ENCODE measurements at places on chromosomes 3 and 15.

DNA sequence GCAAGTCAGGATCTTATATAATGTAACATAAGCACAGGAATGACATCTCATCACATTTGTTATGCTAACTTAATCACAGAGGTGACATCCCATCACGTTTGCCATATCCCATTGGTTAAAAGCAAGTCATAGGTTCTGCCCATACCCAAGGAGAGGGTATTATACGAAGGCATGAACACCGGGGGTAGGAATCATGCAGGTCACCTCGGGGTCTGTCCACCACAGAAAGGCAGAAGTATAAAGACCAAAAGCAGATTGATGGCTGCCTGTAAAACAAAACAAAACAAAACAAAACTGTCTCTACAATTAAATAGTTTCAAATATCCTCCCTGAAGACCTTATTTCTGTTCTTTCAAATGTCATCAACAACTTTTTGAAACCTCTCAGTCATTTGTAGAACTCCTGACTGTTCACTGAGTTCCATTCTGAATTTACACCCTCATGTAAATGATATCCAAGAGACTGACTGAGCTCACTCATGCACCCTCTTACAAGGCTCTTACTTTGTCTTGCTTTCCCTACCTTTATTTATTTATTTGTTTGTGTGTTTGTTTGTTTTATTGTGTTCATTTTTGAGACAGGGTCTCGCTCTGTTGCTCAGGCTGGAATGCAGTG lies 22.7 kb upstream of the ZNF639 start:
- no peak for DNase-seq

GRCh38 chr3:103440539-103441203 lies 1005.9 kb downstream of the ZPLD1 start:
- peak; percentile 7 for DNase-seq

- no peak for DNase-seq
These were observed 243.8 kb downstream of the ZNF621 start for GRCh38 chr3:40768536-40768935.

- peak; percentile 88 for DNase-seq
These were observed 45.9 kb upstream of the LMCD1 start for GRCh38 chr3:8455526-8456411.

GRCh38 chr15:82165948-82166376 lies 96.6 kb downstream of the EFL1 start:
- peak; percentile 22 for DNase-seq

DNA sequence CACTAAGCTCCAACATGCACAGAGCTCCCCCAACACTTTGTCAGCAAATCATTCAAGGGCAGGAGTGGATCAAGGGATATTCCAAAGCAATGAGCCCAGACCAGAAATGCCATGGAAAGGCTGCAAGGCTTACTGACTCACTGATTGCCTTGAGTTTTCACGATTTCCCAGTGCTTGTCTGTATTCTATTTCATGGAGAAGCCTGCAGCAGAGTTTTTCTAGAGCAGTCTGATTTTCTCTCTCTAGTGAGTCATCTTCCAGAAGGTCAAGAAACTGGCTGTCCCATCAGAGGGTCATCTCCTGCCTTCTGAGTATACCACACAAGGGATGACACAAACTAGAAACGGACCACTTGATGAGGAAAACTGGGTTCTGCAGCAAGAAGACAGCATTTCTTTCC lies 16.5 kb downstream of the LMCD1 start:
- DNase-seq = peak; percentile 58

DNA sequence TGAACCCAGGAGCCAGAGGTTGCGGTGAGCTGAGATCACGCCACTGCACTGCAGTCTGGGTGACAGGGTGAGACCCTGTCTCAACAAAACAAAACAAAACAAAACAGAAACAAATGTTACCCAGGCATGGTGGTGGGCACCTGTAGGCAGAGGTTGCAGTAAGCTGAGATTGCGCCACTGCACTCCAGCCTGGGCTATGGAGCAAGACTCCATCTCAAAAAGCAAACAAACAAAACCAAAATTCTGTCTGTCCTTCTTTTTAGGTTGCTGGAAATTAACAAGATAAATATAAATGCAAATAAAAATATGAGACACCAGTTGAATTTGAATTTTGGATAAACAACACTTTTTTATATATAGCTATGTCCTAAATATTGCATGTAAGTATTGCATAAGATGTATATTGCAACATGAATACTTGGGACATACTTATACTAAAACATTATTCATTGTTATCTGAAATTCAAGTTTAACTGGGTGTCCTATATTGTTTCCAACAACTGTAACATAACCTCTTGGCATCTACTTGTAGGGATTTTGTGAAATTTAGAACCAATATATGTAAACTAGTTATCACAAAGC lies 4.7 kb upstream of the CEP97 start:
- no peak for DNase-seq

DNA sequence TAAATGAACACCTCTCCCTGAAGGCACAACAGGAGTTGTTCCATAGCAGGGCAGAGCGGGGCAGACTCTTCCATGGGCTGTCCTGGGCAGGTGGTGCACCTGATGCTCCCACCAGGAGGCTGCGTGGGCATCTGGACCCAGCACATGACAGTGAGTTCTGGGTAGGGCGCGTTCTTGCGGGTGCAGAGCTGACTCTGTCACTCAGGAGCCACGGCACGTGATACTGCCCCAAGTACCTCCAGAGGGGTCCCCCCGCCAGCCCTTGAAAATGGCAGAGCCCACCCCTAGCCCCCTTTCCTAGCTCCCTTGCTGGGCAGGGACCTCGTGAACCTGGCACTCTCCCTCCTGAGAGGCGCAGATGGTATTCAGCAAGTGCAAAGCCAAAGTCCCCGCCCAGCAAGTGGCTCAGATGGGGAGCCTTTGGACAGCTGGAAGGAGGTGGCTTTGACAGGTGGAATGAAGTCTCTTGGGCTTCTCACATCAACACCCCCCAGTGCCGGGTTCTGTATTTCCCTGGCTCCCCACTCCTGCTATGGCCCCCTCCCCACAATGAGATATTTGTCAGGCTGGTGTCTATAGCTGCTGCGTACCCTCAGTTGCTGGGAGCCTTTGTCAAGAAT lies 172.1 kb downstream of the TBC1D2B start:
- DNase-seq = no peak

DNA sequence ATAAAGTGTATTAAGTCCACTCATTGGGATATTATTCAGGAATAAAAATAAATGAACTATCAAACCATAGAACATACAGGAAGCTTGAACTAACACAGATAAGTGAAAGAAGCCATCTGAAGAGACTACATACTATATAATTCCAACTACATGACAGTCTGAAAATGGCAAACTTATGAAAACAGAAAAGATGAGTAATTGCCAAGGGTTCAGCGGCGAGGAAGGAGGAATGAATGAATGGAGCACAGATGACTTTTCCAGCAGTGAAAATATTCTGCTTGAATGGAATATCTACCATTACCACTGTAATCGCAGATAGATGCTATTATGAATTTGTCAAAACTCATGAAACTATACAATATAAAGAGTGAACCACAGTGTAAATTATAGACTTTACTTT lies 79.7 kb downstream of the PEAK1 start:
- no peak for DNase-seq

Data from fibroblast of skin of scalp (primary cell).